Left kidney (tissue), 8 donors: ENCODE measurements at places on chromosomes 7 and 10.
A peak's percentile ranks its signal among the peaks of the same experiment; 100 is the strongest.

- DNase-seq: no peak
These were observed 101.0 kb downstream of the CDCA7L start for GRCh38 chr7:21844742-21845141.

GRCh38 chr7:93310346-93310745, 78.2 kb downstream of the VPS50 start:
- DNase-seq: no peak

DNA sequence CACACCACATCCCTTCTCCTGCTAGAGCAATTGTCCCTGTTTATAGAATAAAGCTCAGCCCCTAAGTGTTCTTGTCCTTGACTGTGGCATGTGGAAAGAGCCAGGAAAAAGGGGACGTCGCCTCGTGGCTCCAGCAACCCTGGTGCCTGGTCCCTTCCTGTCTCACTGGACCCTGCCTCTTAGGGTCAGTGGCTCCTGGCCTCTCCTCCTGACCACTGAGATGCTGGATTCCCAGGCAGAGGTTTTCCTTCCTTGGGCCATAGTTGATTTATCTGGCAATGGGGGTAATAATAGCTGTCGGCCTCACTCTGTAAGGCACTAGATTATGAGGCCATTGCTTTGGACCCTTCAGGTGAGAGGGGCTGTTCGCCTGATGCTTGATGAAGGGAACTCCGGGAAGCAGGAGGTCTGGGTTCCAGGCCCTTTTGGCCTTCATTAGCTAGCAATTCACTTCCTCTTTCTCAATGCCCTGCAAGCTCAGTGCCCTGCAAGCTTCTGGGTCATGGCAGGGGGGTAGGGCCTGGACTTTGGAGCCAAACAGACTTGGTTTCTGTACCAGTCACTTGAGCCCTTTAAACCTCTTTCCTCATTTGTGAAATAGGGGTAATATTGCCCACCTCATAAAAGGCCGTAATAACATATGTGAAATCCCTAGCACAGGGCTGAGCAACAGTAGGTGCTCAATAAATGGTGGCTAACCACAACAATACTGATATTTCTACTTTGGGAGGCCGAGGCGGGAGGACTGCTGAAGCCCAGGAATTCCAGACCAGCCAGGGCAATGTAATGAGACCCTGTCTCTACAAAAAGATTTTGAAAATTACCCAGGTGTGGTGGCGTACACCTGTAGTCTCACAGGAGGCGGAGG, 1.1 kb downstream of the ASL start:
- DNase-seq: no peak

DNA sequence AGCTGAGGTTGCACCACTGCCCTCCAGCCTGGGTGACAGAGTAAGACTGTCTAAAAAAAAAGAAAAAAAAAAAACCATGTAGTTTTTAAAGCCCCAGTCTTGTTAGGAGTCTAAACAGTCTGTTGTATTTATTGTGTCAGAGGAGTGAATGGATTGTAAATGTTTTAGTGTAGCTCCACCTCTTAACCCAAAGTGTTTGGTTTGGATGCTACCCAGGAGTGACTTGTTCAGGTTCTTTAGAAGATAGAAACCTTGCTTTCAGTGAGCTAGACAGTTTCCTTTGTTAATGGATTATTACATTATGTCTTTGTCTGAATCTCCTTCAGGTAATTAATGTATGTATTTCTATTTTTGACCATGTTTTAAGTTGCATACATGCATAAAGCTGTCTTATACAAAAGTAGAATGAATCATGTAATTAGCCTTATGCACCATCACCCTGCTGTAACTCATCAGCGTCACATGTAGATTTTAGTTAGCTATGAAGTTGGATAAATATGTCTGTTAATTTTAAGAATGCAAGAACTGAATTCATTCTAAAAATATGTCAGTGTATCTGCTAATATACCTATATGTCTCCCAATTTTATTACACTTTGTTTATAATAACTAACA, 97.7 kb downstream of the TAF3 start:
- peak; percentile 41 for DNase-seq

- DNase-seq: no peak
These were observed 44.3 kb upstream of the PRKCQ start for GRCh38 chr10:6624392-6624791.

- DNase-seq: no peak
These were observed 150.1 kb downstream of the FAM107B start for GRCh38 chr10:14624600-14624999.

GRCh38 chr10:102537367-102537766, 33.6 kb downstream of the SUFU start:
- no peak for DNase-seq

- DNase-seq: no peak
These were observed 509 bp upstream of the ING3 start for GRCh38 chr7:120949998-120950538.

DNA sequence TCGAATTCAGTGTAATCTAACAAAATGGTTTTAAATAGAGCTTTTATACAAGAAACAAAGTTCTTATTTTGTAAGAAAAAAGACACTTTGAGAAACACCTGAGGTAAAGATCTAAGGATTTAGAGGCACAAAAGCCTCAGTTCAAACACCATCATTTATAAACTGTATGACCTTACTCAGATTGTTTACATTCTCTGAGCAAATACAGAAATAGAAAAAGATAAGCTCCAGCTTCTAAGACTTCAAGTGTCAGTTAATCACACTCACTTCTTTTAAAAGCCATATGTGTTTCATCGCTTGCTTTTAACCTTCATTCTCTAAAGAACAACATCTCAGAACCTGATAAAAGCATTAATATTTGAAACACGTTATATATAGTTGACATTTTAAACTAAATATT, 27.9 kb downstream of the CADPS2 start:
- no peak for DNase-seq

DNA sequence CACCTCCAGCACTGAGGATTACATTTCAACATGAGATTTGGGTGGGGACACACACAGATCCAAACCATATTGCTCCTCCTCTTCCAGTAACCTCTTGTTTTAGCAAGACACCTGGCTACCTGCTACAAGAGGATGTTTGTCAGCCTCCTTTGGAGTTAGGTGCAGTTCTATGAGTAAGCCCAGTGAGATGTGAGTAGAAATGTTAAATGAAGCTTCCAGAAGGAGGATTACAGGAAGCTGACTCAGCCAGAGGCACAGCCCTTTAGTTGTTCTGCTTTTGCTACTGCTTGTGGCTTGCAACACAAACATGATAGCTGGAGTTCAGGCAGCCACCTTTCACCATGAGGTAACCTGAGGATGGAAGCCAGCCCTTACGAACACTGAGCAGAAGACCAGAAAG, 382.7 kb upstream of the RNF32 start:
- DNase-seq: no peak

DNA sequence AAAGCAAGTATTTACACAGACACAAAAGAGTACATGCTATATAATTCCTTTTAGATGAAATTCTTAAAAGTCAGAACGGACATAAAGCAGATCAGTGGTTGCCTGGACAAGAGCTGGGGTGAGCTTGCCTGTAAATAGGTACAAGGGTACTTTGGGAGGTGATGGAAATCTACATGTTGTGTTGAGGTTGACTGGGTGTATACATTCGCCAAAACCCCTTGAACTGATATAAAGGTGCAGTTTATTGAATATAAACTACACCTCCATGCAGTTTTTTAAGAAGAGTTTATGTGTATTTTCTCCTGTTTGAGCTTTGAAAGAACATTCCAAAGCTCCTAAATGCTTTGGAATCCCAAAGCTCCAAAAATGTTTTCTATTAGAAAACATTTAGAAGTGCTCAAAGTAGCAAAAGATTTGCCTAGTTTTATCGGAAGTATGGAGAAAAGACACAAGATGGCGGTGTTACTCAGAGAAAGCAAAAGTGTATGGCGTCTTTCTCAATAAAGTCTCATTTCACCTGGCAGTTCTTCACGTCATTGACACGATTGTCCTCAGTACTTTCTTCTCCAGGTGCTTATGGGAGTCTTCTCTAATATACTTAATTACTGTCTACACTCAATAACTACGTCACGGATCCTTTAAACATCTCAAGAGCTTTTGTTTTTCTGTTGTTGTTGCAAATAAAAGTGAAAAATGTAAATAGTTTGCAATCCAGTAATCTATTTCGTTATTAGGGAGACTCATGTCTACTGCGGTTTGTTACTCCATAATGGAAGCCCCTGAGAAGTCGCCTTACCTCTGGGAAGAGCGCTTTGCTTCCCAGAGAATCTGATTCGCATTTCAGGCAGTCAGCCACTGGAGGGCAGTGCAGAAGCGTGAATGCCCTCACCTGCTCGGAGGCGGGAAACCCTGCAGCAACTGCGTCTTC, 14.7 kb upstream of the SEC61G start:
- DNase-seq: peak; percentile 85

- no peak for DNase-seq
These were observed 104.0 kb downstream of the TPK1 start for GRCh38 chr7:144731661-144732351.

DNA sequence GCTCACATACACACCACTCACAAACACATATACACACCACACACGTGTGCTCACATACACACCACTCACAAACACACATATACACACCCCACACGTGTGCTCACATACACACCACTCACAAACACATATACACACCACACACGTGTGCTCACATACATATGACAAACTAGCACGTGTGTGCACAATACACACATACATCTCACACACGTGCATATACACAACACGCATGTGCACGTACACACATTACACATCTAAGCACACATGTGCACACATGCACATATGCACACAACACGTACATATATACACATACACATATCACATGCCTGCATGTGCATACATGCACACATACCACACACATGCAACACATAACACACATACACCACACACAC, 78.3 kb upstream of the FOXK1 start:
- no peak for DNase-seq

- no peak for DNase-seq
These were observed 519.4 kb downstream of the CNTNAP2 start for GRCh38 chr7:146636033-146636356.

DNA sequence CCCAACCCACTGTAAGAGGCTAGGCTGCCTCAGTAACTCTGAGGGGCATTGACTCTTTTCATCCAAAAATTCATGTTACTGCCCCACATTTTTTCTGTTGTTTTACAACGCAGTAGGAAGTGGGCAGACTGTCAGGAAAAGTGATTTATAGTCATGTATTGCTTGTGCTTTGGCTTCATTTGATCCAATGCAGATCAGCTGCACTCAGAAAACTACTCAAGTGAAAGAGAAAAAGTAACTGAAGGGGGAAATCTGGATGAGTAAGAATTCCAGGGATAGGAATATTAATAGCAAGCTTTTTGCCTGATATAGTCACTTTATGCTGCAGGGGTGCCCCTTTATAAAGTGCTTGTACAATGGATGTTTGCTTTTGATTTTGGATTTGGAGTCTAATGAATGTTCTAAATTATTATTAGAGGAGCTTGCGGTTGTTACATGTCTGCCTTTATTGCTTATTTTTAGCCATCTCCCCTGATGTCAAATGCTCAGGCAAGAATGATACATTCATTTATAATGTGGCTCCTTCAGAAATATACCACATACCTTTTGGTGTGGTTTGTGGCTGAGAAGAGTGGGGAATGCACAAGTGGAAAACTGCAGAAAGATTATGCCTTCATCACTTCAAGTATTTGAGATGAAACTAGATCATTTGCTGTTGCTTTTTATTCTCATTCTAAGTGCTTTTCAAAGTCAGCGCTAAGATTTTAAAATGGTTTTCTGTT, 86.1 kb downstream of the EGFR start:
- no peak for DNase-seq

DNA sequence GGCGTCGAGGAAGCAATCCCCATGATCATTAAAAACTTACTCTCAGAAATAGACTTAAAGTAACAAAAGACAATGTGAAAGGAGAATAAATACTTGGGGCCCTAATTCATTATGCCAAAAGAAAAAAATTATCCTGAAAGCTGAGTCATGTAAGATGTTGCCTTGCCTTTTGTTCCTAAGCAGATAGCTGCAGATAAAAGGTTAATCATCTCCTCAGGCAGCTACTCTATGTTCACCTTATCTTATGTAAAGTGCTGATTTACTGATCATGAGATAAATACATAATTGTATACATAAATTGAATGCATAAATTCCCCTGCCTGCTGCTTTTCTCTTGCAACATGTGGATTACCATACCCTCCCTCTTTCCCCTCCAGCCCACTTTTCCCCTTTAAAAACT, 28.1 kb upstream of the CREB3L2 start:
- no peak for DNase-seq

GRCh38 chr7:33448035-33448434, 318.7 kb downstream of the BBS9 start:
- no peak for DNase-seq

- no peak for DNase-seq
These were observed 5.2 kb downstream of the RET start for GRCh38 chr10:43082087-43082486.

DNA sequence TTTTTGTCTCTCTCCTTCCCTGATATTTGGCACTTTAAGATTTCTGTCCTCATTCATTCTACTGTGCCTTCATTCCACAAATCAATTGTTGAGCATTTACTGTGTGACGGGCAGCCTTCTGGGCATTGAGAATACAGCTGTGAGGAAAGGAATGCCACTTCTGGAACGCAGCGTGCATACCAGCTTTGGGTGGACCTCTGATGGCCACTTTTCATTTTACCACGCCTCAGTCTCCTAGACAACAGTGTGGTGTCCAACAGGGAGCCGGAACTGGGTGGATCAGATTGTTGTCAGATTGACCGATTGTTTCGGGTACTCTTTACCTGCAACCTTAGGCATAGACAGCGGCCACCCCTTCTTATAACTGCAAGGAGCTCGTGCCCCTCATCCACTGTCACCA, 222.7 kb upstream of the DPP6 start:
- DNase-seq: no peak

- DNase-seq: no peak
These were observed 219.2 kb downstream of the CAMK1D start for GRCh38 chr10:12568391-12569009.

DNA sequence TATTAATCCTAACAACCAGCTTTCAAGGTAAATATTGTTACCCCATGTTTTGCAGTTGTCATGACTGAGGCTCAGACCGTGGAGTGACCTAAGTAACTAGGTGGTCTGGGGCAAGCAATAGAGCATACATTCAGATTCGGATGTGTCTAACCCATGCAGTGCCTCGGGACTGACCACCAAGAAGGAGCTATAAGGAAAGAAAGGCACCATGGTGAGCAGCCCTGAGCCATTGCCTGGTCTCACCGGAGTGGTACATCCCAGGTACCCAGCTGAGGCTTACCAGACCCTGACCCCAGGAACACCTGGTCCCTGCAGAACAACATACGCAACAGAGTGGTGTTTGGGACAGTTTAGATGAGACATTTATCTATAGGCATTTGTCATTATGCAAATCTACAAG, 175.5 kb upstream of the ZMIZ1 start:
- DNase-seq: no peak

DNA sequence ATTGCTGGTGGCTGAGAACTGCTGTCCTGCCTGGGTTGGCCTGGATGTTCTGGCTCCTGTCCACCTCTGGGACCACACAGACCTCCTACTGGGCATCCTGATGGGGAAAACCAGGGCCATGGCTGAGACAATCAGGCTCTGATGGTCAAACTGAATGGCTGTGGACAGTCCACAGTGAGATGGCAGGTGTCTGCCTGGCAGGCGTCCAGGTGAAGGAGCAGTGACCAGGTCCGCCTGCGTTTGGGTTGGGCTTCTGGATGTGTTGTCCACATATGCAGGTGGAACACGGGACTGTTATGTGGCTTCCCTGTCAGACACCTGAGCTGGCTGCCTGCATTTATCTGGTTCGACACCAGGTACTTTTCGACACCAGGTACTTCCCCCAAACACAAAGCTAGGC, 241.7 kb downstream of the BUB3 start:
- DNase-seq: no peak
